ENCODE measurements at places on chromosomes 12 and 14.

GRCh38 chr14:55272922-55273321 is 1.7 kb downstream of the FBXO34 start:
- no peak for DNase-seq

- DNase-seq: no peak
These were observed 67.1 kb upstream of the DDX11 start for GRCh38 chr12:31006416-31007152.

- DNase-seq: no peak
These were observed 21.7 kb downstream of the SNRNP35 start for GRCh38 chr12:123479442-123480180.

GRCh38 chr12:58529114-58529665 is 391.1 kb downstream of the LRIG3 start:
- no peak for DNase-seq

DNA sequence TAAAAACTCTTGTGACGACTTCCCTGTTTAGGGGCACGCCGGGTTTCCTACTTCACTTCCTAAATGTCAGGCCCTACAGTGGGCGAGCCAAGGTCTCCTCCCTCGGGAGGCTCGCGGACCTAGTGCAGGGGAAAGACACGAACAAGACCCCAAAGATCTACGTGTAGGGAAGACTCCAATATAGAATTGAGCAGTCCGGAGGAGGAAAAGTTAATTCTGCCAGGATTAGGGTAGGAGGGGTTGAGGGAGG is 564 bp downstream of the ATXN3 start:
- DNase-seq: no peak

GRCh38 chr12:106814714-106815113 is 40.2 kb downstream of the RIC8B start:
- DNase-seq: no peak

- DNase-seq: no peak
These were observed 30.5 kb upstream of the GPATCH2L start for GRCh38 chr14:76121089-76121748.

- DNase-seq: no peak
These were observed 221.8 kb upstream of the RTL1 start for GRCh38 chr14:101125313-101125712.

GRCh38 chr12:69151254-69151764 is 88.1 kb upstream of the CPSF6 start:
- no peak for DNase-seq

DNA sequence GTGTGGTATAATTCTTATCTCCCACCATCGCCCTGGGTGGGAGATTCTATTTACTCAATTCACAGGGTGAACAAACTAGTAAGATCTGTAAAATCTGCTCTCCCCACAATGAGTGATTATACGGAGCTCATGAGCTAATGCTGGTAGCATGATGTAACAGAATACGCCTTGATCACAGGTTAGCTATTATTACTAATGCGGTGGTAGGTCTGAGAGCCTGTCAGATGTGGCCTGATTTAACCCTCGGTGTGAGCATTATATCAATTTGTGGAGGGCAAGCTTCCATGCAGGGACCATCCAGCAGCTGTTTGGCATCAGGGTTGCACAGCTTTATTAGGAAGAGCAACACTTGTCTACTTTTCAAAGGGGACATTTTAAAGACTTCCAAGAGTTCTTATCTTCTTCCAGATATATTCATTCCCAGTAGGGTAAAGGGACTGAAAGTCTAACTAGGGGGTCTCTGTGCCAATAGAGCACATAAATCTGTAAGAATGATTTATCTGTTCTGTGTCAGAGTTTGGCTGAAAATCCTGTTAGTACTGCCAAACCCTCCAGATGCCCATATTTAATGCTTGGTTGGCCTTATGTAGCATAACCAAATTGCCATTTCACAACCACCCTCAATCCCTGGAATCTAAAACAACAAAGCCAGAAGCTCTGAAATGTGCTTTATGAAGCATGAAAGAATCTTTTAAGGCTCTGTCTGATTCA is 18.7 kb downstream of the TSHR start:
- DNase-seq: peak; percentile 46

GRCh38 chr14:39722547-39723273 is 290.5 kb upstream of the FBXO33 start:
- no peak for DNase-seq

GRCh38 chr14:69193721-69194120 is 2.4 kb downstream of the EXD2 start:
- DNase-seq: no peak

DNA sequence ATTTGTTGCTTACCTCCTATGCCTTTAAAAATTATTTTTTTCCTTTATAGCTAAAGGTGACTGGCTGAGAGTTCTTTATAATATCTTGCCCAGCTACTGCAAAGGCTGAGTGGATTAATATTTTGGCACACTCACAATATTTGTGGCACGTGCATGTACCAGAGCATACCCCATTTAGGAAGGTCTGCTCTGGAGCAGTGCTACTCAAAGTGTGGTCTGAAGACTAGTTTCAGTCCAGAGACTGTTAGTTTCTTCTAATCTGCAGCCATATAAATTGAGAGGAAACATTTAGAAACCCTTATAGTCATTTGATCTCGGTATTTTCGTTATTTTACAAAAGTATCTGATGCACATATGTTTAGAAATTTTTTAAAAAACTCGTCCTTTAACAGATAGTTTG is 51.0 kb downstream of the IFT81 start:
- no peak for DNase-seq

DNA sequence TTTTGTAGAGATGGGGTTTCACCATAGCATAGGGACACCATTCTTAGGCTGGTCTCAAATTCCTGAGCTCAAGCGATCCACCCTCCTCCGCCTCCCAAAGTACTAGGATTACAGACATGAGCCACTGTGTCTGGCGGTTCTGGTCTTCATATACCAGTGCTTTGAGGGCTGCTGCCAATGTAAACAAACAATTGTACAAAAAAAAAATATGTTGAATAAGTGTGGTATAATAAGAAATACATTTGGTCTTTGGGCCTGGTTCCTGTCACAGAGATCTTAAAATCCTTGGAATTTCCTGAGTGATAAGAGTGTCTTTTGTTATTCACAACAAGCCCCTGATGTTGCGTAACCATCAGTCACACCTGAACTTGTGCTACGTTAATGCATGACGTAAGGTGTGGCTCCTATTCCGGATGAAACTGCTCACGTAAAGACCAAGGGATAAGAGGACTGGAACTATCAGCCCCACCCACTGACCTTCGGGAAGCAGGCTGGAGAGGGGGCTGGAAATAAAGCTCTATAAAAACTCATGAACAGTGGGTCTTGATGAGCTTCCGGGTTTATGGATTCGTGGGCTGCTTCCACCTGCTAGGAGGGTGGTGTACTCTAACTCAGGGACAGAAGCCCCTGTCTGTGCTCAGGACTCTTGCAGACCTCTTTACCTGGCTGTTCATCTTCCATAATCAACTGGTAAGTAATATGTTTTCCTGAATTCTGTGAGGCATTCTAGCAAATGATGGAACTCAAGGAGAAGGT is 16.5 kb upstream of the RIMKLB start:
- no peak for DNase-seq

DNA sequence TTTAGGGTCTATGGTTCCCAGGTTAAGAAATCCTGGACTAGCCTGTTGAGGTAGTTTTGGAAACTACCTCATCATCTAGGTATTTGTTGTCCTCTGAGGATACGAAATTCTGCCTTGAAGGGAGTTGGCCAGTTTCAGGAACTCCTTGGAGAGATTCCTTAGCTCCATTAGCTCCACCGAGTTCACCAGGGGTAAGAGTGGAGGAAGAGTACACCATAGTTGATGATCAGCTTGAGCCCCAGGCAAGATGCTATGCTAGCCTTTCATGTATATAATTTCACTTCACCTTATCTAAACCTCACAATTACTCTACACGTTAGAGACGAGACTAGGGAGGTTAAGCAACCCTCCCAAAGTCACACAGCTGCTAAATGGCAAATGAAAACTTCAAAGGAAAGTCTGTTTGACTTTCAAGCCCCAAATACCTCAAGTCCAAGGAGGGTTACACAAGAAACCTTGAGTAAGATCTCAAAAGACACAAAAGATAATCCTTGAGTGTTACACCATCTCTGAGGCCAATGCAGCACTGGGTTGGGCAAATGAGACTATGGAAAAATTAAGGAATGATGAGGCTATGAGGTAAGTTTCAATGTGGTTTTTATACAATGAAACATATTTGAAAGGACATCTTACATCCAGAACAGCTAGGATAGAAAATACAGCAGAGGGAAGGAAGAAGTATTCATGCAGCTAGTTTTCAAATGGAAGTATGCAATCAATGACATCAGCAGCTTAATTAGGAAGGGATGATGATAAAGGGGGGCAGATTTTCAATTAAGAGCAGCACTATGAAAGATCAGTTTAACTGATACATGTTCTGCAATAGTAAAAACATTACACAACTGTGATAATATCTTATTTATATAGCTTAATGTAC is 97.2 kb upstream of the KRAS start:
- DNase-seq: no peak

DNA sequence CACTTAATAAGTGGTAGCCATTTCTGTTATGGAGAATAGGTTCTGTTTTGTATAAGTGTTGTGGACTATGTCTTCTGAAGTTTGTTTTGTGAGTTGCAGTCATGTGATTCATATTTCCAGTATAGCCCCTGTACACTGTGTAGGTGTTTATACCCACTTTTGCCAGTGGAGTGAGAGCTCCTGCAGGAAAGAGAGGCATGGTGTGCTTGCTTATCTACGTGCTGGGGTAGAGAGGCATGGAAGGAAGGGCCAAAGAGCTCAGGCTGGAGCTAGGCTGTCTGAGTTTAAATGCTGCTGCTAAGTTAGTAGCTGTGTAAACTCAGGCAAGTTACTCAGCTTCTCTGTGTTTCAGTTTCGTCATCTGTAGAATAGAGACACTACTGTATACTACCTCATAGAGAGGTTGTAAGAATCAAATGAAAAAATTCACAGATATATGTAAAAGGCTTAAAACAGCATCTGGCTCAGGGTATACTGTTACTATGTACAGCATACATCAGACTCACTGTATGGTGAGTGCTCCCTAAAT is 88.2 kb upstream of the SLC38A2 start:
- DNase-seq: no peak

DNA sequence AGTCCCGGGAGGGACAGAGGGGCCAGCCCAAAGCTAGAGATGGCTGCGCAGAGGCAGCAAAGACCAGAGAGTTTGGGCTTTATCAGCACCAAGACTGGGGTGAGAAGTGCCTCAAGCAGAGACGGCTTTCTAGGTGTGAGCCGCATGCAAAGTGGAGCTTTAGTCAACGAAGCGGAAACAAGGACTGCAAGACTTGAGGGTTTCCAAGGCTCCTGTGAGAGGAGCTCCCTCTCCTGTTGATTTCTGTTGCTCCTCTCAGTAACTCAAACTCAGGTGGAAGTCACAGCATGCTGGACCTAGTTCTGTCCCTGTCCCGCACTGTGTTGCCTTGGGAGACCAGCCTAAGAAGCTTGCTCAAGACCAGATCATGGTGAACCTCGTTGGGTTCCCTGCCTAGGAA is 327.8 kb downstream of the MED13L start:
- DNase-seq: no peak

DNA sequence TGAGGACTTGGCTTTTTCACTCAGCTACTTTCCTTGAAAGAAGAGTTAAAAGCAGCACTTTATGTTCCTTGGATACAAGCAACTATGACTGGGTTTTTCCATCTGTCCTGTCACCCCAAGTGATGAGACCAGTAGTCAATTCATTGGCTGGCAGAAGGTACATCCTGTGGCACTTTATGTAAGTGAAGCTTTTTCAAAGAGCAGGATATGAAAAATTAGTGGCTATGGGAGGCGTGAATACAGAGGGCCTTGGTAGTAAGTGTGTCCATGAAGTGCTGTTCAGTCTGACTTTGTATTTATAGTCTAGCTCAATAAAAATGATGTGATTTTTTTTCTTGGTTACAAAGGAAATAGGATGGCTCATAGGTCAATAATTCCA is 68.8 kb downstream of the DRAM1 start:
- no peak for DNase-seq
